ENCODE measurements at places on chromosomes 11 and 22.
A peak's percentile ranks its signal among the peaks of the same experiment; 100 is the strongest.

GRCh38 chr11:62393061-62393611 lies 25.7 kb upstream of the SCGB1A1 start:
- no peak for DNase-seq

DNA sequence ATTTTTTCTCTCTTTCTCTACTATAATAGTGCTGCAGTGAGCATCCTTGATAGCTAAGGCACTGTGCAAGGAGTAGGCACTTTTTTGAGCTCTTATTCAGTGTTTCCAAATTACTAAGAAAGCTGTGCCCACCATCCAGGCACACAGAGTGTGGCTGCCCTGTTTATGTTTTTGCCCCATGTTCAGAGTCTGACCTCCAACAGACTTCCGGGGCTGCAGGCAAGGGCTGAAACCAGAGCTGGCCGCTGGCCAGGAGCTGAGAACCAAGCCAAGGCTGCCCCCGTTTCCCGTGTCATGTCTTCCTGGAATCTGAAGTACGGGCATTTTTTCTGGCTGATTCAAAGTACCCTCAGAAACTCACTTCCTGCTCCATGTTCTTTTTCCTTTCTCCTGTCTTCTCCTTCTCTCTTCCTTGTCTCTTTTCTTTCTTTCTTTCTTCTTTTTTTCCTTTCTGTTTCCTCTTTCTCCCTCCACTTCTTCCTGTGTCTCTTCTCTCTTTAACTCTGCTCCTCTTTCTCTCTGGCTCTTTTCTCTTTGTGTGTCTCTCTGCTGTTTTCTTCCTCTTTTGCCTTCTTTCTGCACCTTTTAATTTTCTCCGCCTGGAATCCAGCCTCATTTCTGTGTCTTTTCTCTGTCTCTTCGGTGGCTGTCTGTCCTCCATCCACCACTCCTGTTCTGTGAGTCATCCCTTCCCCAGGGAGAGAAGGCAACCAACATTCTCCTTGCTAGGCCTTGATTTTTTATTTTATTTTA lies 17.0 kb upstream of the KCTD14 start:
- DNase-seq, result no peak

- DNase-seq, result no peak
Measured at GRCh38 chr11:34987617-34988016, 71.2 kb downstream of the PDHX start.

- DNase-seq, result no peak
Measured at GRCh38 chr11:88384669-88385005, 47.1 kb upstream of the CTSC start.

GRCh38 chr11:94741022-94741679 lies 27.0 kb upstream of the AMOTL1 start:
- DNase-seq, result no peak

GRCh38 chr11:31117038-31117437 lies 252.5 kb downstream of the DCDC1 start:
- DNase-seq, result no peak

DNA sequence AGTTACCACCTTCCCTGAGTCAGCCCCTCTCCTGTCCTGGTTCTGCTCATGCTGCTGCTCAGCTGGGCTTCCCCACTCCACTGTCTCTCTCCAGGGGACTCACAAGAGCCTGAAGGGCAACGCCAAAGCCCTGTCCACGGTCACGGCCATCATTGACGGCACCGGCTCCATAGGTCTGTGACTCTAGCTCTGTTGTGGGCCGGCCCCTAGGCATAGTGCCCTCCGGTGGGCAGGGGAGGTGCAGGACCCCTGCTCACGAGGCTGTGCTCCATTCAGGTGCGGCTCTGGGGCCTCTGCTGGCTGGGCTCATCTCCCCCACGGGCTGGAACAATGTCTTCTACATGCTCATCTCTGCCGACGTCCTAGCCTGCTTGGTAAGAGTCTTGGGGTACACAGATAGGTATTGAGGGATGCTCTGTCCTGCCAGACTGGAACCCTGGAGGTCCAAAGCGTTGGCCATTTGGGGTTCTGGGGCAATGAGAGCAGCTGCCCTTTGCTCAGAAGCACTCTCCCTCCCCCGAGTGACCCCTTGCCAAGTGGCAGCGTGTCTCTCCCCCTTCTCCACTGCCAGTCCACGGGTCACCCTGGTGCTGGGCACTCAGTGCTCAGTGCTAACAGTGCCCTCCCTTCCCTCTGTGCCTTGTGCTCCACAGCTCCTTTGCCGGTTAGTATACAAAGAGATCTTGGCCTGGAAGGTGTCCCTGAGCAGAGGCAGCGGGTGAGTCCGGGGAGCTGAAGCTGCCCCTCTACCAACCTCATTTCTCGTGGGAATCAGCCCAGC lies 22.4 kb downstream of the SLC37A2 start:
- no peak for DNase-seq

- DNase-seq, result no peak
Measured at GRCh38 chr11:111949519-111950426, 12.6 kb downstream of the DIXDC1 start.

GRCh38 chr22:21444701-21445436 lies 22.3 kb upstream of the TMEM191C start:
- DNase-seq, result no peak

DNA sequence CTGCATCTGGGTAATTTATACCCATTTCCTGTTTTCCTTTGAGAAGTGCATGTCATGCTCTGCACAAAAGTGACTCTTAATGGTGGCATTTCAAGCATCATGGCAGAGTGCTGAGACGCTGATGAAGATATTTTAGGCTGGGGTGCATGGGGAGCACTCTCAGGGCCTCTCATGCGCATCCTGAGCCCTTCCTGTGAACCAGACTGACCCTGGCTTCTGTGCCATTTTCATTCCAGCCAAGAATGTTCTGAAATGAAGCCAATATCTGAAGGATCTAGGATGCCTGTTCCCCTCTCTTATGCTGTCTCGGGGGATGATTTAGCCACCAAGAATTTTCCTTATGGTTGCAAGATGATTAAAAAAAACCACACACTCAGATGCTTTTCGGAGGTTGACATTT lies 61.5 kb downstream of the MIAT start:
- DNase-seq, result no peak

GRCh38 chr22:37501610-37502341 lies 15.6 kb upstream of the MFNG start:
- no peak for DNase-seq

- DNase-seq, result peak; percentile 75
Measured at GRCh38 chr22:20606041-20606783, 98.8 kb downstream of the MED15 start.

- DNase-seq, result no peak
Measured at GRCh38 chr22:32265882-32266767, 11.0 kb upstream of the SLC5A4 start.

- DNase-seq, result no peak
Measured at GRCh38 chr11:83280256-83280655, 5.9 kb downstream of the CCDC90B start.

DNA sequence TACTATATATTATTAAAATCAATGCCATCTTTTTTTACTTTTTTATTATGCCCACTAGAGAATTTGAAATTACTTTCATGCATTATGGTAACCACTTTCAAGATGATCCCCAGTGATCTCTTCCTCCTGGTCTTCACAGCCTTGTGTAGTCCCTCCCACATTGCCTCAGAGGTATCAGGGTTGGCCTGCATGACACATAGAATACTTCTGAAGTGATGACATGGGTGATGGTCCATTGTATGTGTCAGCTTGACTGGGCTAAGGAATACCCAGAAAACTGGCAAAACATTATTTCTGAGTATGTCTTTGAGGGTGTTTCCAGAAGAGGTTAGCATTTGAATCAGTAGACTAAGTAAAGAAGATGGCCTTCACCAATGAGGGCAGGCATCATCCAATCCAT lies 14.2 kb upstream of the ISX start:
- DNase-seq, result no peak

GRCh38 chr11:69636512-69637197 lies 4.3 kb upstream of the CCND1 start:
- peak; percentile 75 for DNase-seq

DNA sequence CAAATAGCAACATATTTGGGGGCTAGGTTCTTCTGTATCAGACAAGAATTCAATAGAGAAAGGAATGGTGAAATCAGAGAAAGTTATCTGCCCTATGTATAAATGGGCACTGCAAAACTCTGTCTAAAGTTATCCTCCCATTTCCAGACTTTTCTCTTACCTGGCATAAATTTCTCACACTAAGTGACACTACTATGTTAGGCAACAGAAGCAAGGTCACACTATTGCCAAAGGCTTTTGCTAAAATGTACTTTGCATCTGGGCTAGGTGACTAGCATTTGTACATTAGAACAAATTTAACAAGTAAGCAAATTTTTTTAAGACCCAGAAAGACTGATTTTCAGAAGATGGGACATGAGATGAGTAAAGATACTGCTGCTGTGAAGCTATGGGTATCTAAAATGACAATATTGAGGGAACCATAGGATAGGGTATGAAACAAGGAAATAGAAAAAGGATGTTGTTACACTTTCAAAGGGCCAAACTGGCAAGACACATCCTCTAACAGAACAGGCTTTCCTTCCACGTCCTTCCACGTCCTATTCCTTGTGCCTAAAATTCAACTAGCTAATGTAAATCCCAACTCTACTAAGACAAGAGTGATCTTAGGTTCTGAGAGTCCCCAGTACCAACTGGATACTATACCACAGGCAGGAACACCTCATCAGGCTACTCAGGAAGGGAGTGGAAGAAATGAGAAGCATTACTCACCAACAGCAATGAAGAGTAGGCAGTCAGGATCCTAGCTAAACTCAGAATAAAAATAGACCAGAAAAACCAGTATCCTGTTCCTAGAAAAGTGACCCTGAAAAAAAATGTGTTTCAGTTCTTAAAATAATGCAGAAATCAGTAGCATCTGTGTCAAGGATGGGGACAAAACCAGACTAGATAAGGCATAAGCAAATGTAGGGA lies 22.6 kb downstream of the GDPD4 start:
- no peak for DNase-seq

GRCh38 chr11:128905345-128906184 lies 14.4 kb downstream of the KCNJ5 start:
- DNase-seq, result no peak

DNA sequence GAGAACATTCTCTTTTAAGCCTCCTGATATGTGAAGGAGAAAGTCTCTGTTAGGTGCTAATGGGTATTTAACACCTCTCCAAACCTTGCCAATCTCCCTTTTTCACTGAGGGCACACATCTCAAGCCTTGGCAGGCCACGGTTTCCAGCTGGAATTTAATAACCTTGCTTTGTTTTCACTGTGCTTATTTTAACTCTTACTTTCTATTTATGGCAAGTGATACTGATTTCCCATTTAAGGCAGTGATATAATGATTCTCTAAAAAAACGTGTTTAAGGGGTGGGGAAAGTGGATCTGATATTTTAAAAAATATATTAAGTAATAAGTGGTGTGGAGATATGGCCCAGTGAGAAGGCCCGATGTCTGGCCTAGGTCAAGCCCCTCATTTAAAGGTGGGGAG lies 1.1 kb upstream of the RASD2 start:
- no peak for DNase-seq

- DNase-seq, result no peak
Measured at GRCh38 chr11:129386795-129387397, 11.2 kb downstream of the BARX2 start.

- no peak for DNase-seq
Measured at GRCh38 chr22:39949964-39950737, 10.0 kb upstream of the TMA7B start.

DNA sequence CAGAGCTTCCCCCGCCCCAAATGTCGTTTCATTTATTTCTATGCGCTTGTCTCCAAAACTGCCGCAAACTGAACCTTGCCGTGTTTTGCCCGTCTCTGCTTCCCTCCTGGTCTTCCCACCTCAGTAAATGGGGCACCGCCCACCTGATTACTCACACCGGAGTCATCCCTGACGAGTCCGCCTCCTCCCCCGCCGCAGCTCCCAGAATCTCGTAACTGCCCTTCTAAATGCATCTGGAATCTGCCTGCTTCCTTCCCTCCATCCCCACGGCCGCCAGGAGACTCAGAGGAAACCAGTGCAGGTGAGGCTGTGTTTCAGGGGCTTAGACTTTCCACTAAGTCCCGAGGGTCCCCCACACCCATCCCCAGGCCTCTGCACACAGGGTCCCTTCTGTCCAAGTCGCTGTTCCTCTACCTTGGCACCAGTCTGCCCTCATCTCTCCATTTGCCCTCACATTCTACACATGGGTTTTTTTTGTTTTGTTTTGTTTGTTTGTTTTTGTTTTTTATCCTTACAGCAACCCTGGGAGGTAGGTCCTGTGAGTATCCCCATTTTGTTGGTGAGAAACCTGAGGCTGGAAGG lies 62.6 kb upstream of the PHF21B start:
- no peak for DNase-seq

- DNase-seq, result no peak
Measured at GRCh38 chr22:46028106-46028991, 51.4 kb upstream of the WNT7B start.

GRCh38 chr11:96102664-96103078 lies 178.8 kb upstream of the MTMR2 start:
- DNase-seq, result no peak

GRCh38 chr11:46350695-46351094 lies 3.4 kb downstream of the DGKZ start:
- no peak for DNase-seq

DNA sequence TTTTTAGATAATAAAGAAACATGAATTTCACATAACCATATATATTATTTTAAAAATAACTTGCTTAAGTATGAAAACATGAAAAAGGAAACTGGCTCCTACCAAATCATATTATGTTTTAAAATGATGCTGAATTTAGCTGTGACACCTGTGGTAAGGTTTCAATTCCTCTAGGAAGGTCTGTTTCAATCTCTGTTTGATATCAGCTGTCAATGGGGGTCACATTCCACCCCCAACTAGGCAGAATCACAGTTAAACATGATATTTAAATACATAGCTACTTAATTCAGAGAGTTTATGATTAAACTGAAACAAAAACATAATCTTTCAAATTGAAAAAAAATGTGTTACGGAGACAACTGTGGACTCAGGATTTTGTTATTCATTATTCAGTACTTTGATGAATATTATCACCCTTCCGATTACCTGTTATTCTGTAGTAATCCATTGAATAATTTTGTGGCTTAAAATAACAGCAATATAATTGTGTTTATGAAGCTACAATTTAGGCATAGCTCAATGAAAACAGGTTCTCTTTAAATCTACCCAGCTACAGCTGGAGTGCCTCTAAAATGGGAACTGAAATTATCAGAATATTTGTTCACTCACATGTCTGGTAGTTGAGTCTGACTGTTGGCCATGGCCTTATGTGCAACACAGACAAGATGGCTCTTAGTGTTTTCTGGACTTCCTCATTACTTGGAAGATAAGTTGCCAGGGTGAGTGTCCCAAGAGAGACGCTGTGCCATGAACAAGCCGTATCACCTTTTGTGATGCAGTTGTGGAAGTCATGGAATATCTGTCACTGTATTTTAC lies 244.6 kb upstream of the ANO3 start:
- DNase-seq, result no peak

- no peak for DNase-seq
Measured at GRCh38 chr11:133581091-133581490, 48.8 kb upstream of the OPCML start.

DNA sequence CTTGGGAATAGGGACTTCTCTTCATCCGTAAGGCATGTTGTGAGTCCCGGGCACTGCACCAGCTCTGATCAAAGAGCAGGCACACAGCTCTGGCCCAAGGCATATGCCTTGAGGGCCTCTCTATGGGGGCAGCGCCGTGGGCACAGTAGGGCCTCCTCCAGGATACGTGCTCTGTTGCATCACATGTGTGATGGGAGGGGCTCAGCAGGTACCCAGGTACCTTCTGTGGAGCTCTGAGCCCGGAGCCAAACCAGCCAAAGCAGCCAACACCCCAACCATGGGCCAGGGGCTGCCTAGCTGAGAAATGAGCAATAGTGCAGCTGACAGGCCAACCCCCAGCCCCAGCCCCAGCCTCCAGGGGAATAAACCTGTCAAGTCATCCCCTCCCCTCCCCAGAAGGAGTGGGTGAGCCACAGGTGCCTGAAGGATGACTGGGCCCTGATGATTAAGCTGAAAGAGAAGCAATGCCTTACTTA lies 79.7 kb upstream of the SHISAL1 start:
- no peak for DNase-seq

GRCh38 chr22:37369483-37369882 lies 57.8 kb downstream of the ELFN2 start:
- no peak for DNase-seq
